ENCODE measurements at places on chromosomes 12 and 14. TPM values are rescaled to one million over a fixed set of nuclear protein-coding genes. Genes with fewer than 3 reads are reported as not detected.

TRHDE gene
- not detected for total RNA-seq

EDDM3A gene
- not detected for total RNA-seq

PPP4R4 gene
- total RNA-seq: 1.2 TPM

TSPAN11 gene
- total RNA-seq: not detected

GNB3 gene
- 0.48 TPM for total RNA-seq

MANSC4 gene
- not detected for total RNA-seq

CATSPERB gene
- total RNA-seq: 0.20 TPM

TGM1 gene
- 3.7 TPM for total RNA-seq

ISCU gene
- 116 TPM for total RNA-seq

SLC6A15 gene
- not detected for total RNA-seq

SPPL3 gene
- total RNA-seq: 35.6 TPM

REM2 gene
- total RNA-seq: 0.33 TPM

CFL2 gene
- total RNA-seq: 10.0 TPM

BEST3 gene
- not detected for total RNA-seq

RARG gene
- total RNA-seq: 67.0 TPM

Data from CD8-positive, alpha-beta memory T cell (primary cell).